Endothelial cell of umbilical vein (primary cell): ENCODE measurements at places on chromosomes 6 and 20.
A peak's percentile ranks its signal among the peaks of the same experiment; 100 is the strongest.

GRCh38 chr6:62740171-62740570, 454.1 kb upstream of the KHDRBS2 start:
- no peaks in the 10 kb centered on the region for H3K4me1 ChIP-seq
- no peak for DNase-seq
- no peak overlapping the region for H3K27ac ChIP-seq
- no peaks in the 10 kb centered on the region for H3K36me3 ChIP-seq
- no peaks in the 10 kb centered on the region for H3K27me3 ChIP-seq

GRCh38 chr6:142303176-142303533, 1.3 kb downstream of the ADGRG6 start:
- peak overlapping the region; percentile 89 for H3K4me3 ChIP-seq
- H3K27me3 ChIP-seq = no peaks in the 10 kb centered on the region
- peak overlapping the region; percentile 91 for H3K27ac ChIP-seq
- H3K36me3 ChIP-seq = no peaks in the 10 kb centered on the region

DNA sequence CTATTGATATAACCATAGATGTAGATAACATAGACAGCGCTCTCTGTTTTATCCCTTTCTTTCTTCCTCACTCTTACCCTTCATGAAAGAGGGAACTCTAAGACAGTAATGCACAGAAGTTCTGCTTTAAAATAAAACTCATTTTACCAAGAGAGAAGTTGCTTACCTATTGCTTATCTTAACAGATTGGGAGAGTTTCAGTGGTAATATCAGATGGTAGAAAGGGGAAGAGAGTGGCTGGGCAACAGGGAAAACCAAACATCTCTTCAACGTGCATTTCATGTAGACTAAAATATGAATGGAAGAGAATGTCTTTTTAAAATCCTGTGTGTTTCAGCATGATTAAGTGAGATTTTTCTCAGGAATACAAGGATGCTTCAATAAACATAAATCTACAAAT, 45.3 kb upstream of the SIRPG start:
- H3K27me3 ChIP-seq = peaks cover 26% of the 10 kb centered on the region
- no peaks in the 10 kb centered on the region for H3K36me3 ChIP-seq

- no peaks in the 10 kb centered on the region for H3K27me3 ChIP-seq
- H3K27ac ChIP-seq = peak overlapping the region; percentile 85
- DNase-seq = peak; percentile 87
- peaks cover 7% of the 10 kb centered on the region for H3K36me3 ChIP-seq
- H3K4me3 ChIP-seq = no peak overlapping the region
- peaks cover 25% of the 10 kb centered on the region for H3K4me1 ChIP-seq
Measured at GRCh38 chr20:32155017-32155981, 45.8 kb downstream of the TM9SF4 start.

DNA sequence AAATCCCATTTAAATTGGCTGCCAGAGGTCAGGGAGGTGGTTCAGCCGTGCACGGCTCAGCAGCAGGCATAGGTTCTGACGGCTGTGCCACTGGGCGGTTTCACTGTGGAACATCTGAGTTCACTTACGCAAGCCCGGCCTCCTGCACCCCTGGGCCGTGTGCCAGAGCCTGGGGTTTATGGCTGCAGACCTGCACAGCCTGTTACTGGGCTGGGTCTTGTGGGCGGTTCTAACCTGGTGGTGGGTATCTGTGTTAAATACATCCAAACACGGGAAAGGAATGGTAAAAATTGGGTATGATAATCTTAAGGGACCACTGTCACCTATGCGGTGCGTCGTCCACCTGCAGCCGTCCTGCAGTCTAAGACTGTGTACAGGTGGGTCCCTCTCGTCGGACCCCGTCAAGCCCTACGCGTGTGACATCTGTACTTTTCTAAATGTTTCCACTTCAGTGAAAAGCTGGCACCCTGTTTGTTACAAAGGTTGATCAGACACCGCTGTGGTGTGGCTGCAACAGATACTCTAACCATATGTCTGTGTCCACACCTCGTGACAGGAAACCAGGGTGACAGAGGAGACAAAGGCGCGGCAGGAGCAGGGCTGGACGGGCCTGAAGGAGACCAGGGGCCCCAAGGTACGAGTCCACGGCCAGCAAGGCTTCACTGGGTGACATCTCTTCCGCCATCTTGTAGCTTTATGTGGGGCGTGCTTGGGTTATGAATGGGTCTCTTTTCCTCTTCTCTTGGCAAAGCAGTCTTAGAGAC, 21.5 kb downstream of the COL9A3 start:
- H3K4me1 ChIP-seq = no peaks in the 10 kb centered on the region
- H3K4me3 ChIP-seq = no peak overlapping the region
- H3K27ac ChIP-seq = no peak overlapping the region
- H3K36me3 ChIP-seq = no peaks in the 10 kb centered on the region

DNA sequence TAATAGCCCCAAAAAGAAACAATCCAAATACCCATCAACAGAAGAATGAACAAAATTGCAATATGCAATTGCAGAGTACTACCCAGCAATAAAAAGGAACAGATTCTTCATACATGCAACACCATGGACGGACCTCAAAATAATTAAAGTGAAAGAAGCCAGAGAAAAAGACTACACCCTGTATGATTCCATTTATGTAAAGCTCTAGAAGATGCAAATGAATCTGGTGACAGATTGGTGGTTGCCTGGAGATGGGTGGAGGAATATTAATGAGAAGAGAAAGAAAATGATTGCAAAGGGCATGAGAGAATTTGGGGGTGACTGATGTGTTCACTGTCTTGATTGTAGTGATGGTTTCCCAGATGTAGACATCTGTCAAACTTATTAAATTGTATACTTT, 51.8 kb downstream of the HECA start:
- DNase-seq = no peak
- no peaks in the 10 kb centered on the region for H3K36me3 ChIP-seq
- H3K27me3 ChIP-seq = no peaks in the 10 kb centered on the region
- H3K4me3 ChIP-seq = no peak overlapping the region
- H3K4me1 ChIP-seq = no peaks in the 10 kb centered on the region

- no peak overlapping the region for H3K4me3 ChIP-seq
- peak; percentile 58 for DNase-seq
- no peaks in the 10 kb centered on the region for H3K27me3 ChIP-seq
- H3K36me3 ChIP-seq = no peaks in the 10 kb centered on the region
- peaks cover 28% of the 10 kb centered on the region for H3K4me1 ChIP-seq
- H3K27ac ChIP-seq = peak overlapping the region; percentile 21
Measured at GRCh38 chr20:4813863-4814695, 92.4 kb downstream of the PRND start.

DNA sequence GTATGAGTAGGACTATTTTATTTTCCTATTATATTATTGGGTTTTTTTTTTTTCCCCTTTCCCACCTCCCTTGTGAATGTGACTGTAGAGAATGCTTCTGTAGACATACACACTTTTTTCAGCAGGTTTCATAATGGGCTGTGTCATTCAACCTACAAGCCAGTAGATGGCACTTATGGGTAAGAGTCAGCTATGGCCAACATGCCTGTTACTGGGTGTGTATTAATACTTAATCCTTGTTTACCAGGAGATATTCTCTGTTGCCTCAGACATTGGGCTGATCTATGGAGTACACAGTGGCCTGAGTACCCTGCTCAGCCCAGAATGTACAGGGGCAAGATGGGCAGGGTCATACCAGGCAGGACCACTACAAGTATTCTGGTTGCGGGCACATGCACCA, 382.5 kb downstream of the EPHA7 start:
- no peaks in the 10 kb centered on the region for H3K36me3 ChIP-seq
- H3K27ac ChIP-seq = no peak overlapping the region
- no peaks in the 10 kb centered on the region for H3K27me3 ChIP-seq
- peaks cover 20% of the 10 kb centered on the region for H3K4me1 ChIP-seq

GRCh38 chr6:149891259-149891658, 6.7 kb downstream of the RAET1E start:
- peaks cover 10% of the 10 kb centered on the region for H3K4me1 ChIP-seq
- no peaks in the 10 kb centered on the region for H3K36me3 ChIP-seq
- DNase-seq = no peak
